AG20443 (cell line): ENCODE measurements at places on chromosomes 7 and 10.

- DNase-seq = no peak
Observed at GRCh38 chr7:33233659-33234058, 104.3 kb downstream of the BBS9 start.

DNA sequence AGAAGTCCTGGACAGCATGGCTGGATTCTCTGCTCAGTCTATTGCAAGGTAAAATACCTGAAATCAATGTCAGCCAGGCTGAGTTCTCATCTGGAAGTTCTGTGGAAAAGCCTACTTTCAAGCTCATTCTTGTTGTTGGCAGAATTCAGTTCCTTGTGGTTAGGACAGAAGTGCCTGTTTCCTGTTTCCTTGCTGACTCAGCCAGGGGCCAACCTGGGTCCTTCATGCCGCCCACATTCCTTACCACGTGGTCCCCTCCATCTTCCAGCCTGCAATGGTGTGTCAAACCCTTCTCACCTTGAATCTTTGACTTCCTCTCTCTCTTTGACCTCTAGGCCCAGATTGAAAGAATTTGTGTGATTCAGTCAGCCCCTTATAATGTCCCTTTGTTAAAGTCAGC lies 197.1 kb upstream of the STK17A start:
- DNase-seq = no peak

- DNase-seq = no peak
Observed at GRCh38 chr7:48052748-48053147, 17.4 kb downstream of the C7orf57 start.

GRCh38 chr7:43791-44540 lies 148.4 kb upstream of the FAM20C start:
- no peak for DNase-seq
